ENCODE measurements at places on chromosomes 3 and 15.
A peak's percentile ranks its signal among the peaks of the same experiment; 100 is the strongest.

GRCh38 chr15:39543651-39544050 lies 37.2 kb upstream of the THBS1 start:
- DNase-seq: no peak

DNA sequence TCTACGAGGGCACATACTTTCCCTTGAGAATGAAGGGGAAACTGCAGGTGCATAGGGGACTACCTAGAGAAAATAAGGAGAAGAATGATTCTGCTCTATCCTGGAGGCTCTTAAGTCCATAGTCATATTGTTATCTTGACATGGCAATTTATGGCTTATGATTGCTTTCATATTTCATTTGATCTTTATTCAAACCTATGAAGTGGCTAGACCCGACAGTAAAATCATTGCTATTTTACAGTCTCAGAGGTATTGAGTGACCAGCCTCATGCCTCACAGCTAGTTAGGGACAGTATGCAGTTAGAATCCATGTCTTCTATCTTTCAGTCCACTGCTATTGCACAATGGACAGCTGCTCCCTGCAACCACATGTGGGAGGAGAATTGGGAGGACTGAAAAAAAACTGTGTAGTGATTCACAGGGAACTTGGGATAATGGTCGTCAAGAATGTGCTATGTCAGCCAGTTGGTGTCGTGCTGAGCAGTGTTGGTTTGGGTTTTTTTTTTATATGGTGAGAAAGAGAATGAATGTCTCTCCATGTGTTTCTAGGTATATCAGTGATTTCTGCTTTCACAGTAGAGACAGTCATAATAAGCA lies 63.2 kb upstream of the SPPL2A start:
- peak; percentile 80 for DNase-seq

DNA sequence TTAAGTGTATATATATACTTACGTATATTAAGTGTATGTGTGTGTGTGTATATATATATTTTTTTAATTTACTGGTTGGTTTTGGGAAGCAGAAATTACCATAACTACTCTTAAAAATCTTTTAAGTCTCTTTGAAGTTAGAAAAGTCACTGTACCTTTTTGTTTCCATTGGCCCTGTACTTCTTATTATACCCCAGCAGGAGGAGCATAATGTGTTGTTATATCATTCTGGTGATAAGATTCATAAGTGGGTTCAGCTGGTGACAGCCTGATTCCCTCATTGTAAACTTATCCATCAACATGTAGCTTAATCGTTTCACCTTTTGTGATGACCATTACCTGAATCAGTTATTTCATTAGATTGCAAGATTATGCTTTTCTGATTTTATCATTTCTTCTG lies 30.8 kb downstream of the MLH1 start:
- DNase-seq: no peak

DNA sequence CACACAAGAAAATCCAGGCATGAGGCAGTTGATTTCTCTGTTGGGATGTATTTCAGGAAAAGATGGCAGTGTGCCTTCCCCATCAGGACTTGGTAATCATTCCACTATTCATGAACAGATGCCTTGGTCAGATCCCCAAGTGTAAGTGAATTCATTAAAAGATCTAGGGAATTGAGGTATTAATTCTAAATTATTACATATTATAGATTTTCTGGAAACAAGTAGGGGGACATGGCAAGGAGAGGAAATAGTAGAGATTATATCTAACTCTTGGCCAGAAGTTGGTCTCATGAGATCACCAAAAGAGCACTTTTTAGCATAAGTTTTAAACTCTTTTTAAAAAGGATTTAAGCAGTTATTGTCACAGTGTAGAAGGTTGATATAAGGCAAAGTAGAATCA lies 74.4 kb upstream of the MDFIC2 start:
- no peak for DNase-seq

DNA sequence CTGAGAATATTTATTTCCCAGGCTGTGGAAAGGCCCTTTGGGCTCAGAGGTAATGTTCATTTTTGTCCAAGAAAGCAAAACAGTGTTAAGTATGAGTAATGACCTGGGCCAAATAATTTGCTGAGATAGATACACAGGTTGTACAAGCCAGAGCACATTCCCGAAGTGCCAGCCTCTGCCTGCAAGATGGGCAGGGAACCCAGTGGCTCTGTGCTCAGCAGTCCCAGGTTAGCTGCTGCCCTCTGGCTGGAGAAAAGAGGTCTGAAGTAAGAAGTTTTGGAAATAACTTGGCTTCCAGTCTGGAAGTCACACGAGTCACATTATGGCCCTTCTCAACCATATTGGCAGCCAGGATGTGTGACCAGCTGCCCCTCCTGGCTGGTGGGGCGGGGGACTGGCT lies 20.2 kb downstream of the MYZAP start:
- peak; percentile 65 for DNase-seq

DNA sequence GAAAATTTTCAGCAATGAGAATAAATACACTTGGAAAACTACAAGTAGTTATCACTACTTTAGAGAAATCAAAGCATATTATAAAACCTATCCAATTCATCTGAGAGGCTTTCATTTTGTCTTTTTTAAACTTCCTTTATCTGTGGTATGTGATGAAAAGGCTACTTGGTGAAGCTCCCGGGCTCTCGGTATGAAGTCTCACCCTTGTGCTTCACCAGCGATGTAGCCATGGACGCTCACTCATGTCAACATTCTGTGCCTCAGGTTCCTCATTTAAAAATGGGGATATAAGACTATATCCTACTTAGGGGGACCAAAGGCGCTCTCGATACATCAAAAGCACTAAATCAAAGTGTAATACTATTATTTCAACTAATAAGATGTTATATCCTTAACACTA lies 14.9 kb downstream of the SATB1 start:
- DNase-seq: no peak

GRCh38 chr15:64507845-64508244 lies 47.5 kb downstream of the ZNF609 start:
- no peak for DNase-seq

DNA sequence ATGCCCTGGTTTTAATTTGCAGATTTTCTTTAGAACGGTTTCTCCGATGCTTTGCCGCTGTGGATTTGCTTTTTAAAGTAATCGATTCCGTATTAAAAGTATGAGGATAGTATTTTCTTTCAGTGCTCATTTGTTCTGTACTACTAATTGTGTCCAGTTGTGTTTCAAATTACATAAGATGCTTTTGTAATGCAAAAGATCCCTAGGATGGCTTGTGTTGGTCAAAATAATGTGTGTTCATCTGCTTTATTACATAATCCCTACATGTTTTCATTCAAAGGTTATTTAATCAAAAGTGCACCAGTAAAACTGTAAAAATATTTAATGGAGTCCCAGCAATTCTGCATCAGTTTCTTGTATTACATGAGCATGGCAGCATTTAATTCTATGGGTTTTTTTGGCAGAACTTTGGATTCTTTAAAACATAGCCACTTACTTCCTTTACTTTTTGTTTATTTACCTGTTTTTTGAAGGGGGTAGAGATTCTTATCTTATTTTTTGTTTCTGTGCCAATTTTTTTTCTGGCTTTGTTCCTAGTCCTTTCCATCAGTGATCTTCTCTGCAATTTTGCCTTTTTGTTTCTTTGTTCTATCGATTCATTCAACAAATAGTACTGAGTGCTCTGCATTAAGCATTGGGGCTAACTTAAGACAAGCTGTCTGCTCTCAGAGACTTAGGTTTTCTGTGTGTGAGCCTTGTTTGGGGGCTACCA lies 352.8 kb downstream of the LRTM1 start:
- DNase-seq: no peak

GRCh38 chr15:62112616-62113593 lies 46.1 kb downstream of the C2CD4A start:
- DNase-seq: peak; percentile 24

DNA sequence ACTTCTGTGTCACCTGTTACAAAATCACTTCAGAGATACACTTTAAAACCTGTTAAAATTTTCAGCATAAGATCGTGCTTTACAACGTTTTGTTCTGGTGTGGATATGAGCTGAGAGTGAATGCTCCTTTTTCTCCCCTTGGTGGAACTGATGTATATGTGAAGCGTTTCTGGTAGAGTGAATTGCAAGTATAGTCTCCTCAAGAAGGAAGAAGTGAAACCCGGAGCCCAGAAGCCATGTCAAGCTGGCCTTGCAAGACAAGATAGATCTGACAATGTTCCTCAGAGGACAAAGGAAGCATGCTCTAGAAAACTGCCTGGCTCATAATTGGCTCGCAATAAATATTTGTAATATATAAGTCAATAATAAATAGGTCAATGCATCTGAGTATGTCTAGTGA lies 23.6 kb downstream of the SERPINI2 start:
- no peak for DNase-seq

DNA sequence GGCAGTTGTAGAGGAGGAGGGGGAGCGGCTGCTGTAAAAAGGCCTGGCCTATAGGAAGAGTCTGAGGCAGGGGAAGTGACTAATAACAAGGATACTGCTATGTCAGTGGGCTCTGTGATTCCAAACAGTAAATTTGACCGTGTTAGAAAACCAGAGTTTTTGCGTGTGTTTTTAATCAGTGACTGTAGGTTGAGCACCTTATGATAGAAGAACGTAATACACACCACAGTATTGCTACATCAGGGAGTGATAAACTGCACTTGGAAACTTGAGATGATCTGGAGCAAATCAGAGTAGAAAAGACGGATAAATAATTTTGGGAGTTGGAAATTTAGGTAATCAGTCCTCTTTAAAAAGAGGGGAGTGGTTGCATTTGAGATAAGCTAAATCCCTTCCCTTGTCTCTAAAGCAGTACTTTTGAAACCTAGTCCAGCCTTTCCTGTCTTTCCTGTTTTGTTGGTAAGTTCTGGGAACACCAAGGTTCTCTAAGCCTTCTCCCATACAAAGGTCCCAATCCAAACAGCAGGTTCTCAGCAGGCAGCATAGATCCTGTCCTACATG lies 130.5 kb upstream of the NR2E3 start:
- peak; percentile 45 for DNase-seq

DNA sequence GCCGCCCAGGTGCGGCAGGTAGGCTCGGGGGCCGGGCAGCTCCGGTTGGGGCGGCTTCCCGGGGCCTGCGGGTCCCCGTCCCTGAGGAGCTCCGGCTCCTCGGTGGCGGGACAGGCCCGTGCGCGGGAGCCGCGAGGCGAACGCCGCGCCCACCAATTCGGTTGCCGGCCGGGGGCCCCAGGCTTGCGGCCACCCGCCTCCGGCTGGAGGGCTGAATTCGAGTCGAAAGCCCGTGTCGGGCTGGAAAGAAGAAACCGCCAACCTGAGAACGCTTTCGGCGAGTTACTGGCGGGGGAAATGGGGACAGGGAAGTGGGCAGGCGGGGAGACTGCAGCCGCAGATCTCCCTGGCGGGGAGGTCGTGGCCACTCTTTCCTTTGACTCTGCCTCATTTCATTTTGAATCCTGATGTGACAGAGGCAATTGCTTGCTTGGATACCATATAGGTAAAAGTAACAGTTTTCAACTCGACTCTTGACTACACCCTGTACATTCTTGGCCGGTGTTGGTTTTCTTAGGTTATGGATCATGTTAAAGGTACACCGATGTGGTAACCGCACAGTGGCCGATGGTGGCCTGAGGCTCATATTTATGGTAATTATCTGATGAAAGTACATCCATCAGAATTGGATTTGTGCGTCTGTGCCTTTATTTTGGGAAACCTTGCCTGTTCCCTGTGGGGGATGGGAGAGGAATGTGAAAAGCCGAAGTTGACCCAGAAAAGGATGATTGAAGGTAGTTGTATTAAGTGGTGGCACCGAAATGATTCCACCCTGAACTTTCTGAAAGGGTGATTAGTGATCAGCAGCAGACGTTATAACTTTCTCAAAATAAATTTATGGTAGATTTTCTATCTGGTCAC lies 1.7 kb downstream of the B3GNT5 start:
- no peak for DNase-seq

DNA sequence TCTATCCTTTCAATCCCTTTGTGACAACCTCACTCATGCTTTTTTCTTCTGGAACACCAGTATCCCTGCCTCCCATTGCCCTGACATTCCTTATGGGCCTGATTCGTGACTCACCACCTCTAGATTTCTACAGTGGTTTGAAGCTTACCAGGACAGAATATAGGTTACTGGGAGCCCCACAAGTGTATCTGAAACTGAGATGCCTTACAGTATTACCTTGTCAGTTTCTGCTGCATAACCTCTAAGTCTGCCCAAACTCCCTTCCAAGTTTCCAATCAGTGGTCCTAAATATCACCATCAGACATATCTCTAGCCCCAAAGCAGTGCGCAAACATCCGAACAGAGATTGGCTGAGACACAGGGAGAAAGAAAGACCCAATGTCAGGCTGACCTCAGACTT lies 5.6 kb downstream of the CPB1 start:
- DNase-seq: no peak

DNA sequence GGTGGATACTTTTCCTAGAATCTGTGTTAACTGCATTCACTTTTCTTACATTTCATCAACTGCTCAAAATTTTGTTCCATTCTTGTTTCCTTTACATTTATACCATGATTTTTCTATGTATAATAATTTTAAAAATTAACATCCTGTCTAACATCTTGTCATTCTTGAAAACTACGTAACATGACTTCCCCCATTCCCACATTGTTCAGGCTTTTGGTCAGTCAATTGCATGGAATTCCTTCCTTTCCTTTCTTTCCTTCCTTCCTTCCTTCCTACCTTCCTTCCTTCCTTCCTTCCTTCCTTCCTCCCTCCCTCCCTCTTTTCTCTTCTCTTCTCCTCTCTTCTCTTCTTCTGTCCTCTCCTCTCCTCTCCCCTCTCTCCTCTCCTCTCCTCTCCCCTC lies 220.7 kb upstream of the TP63 start:
- DNase-seq: no peak

DNA sequence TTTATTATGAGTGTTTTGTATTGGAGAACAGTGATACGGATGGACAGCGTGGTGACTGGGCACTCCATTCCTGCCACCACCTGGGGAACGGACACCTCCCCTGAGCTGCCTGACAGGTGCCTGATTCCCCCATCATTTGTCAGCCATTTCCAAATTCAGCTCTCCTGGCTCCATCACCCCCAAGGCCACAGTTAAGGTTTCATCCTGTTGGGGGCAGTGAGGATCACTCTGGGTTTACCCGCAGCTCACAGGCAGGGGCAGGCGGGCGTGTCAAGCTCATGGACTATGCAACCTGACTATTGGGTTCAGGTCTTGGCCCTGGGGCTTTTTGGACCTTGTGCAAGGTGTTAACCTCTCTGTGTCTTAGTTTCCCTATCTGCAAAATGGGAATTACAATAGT lies 76.3 kb downstream of the RAB11A start:
- DNase-seq: no peak

DNA sequence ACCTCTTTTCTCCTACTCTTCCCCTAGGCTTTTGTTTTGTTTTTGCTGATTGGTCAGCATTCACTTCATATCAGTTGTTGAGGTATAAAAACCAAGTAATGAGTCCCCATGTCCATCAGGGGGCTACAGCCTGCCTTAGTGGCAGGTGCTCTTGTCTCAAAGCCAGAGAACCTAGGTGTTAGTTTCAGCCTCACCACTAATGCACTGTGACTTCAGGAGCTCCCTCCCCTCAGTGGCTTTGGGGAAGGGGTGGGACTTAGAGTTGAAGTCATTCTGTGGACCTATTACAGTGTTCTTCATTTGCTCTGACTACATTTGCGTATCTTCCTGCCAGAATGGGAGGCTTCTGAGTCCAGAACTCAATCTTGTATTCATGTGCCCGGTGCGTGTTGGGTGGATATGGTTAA lies 41.6 kb downstream of the NR2C2 start:
- no peak for DNase-seq

GRCh38 chr3:126557415-126557745 lies 1.4 kb downstream of the C3orf22 start:
- no peak for DNase-seq

Measured in LoVo (cell line).